ENCODE measurements at places on chromosomes 11 and 22. TPM values are rescaled to one million over a fixed set of nuclear protein-coding genes. Genes with fewer than 3 reads are reported as not detected.

DNA sequence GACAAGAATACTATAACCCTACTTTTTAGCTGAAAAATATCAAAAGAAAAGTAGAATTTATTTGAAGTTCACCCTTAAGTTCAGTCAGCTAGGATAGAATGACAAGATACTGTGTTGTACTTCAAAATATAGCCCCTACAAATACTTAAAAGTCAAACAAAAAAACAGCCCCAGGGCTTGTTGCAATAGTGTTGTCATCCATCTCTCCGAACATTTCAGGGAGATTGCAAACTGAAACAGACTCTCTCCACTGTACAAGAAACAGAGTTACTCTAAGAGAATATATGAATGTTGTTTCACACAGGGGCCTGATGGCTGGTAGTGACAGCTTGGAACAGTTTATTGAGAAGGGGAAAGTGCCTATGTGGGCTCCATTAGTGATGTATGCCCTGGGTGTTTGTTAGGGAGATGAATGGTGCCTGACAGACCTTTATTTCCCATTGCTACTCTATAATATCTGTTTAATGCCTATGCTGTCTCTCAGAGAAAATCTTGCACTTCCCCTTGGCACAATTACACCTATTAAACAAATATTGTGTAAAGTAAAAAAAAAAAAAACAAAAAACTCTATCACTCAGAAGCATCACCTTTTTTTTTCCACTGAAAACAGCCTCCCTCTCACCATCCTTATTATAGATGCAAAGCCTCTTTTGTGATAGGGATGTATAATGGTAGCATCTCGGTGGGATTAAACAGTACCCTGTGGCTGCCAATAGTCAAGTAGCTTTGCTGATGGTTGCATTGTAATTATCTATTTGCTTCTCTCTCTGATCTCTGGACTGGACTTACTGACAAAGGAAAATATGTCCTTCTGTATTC lies 506.3 kb upstream of the LUZP2 start:
- H3K4me3 ChIP-seq = no peak overlapping the region
- H3K27ac ChIP-seq = no peak overlapping the region
- no peaks in the 10 kb centered on the region for H3K27me3 ChIP-seq
- H3K36me3 ChIP-seq = no peaks in the 10 kb centered on the region
- no peak for DNase-seq
- no peaks in the 10 kb centered on the region for H3K4me1 ChIP-seq

GRCh38 chr11:31806186-31806927 lies 4.8 kb downstream of the PAX6 start:
- H3K4me3 ChIP-seq = no peak overlapping the region
- peaks cover 83% of the 10 kb centered on the region for H3K27me3 ChIP-seq
- peaks cover 28% of the 10 kb centered on the region for H3K4me1 ChIP-seq
- no peak overlapping the region for H3K27ac ChIP-seq
- DNase-seq = no peak

- peaks cover 14% of the 10 kb centered on the region for H3K27me3 ChIP-seq
- DNase-seq = no peak
- H3K4me1 ChIP-seq = no peaks in the 10 kb centered on the region
- no peaks in the 10 kb centered on the region for H3K36me3 ChIP-seq
- H3K27ac ChIP-seq = no peak overlapping the region
- H3K4me3 ChIP-seq = no peak overlapping the region
Observed at GRCh38 chr11:59710136-59710847, 3.4 kb downstream of the OR10V1 start.

DNA sequence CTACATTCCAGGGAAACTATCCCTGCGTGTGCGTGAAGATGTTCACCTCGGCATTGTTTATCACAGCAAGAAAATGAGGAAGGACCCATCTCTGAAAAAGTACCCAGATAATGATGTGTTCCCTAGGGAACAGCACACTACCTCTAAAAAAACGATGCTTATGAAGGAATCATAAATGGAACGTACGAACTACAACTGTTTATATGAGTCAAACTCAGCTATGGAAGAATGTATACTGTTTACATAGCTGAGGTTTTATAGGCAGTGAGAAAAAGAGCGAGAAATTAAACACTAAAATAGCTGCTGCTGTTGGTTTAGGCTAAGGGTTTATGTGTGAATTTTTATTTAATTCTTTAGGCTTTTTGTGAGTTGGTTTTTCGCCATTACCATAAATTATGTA lies 48.9 kb downstream of the APOL1 start:
- no peak for DNase-seq
- no peaks in the 10 kb centered on the region for H3K27me3 ChIP-seq
- peak overlapping the region; percentile 60 for H3K27ac ChIP-seq
- H3K4me3 ChIP-seq = no peak overlapping the region
- peaks cover 16% of the 10 kb centered on the region for H3K4me1 ChIP-seq

DNA sequence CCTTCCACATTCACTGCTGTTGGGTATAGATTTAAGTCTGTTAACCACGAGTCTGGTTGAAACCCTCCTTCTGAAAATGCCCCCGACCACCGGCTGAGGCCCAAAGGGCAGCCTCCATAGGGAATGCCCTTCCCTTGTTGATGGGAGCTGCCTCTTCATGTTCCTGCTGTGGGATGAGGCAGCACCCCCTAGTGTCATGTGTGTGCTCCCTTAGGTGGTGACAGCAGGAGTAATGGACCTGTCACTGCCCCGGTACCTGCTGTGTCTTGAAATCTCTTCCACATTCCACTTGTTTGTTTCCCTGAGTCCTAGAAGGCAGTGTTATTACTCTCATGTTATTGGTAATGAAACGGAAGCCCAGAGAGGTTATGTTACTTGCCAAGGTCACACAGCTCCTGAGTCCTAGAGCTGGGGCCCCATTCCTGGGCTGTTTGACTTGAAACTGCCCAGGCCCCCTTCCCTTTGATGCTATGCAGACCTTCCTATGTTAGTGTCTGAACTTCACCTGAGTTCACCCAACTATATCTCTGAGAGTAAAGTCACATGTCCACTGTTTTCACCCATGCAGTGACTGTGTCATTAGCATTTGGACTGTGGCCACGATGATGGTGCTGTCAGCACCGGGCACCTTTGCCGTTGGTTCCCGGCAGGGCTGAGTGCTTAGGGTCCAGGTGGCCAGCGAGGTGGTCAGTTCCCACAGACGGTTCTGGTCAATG lies 234.3 kb downstream of the TBC1D22A start:
- no peak overlapping the region for H3K4me3 ChIP-seq
- H3K4me1 ChIP-seq = peaks cover 16% of the 10 kb centered on the region
- H3K27me3 ChIP-seq = no peaks in the 10 kb centered on the region
- H3K36me3 ChIP-seq = peaks cover 1% of the 10 kb centered on the region

DNA sequence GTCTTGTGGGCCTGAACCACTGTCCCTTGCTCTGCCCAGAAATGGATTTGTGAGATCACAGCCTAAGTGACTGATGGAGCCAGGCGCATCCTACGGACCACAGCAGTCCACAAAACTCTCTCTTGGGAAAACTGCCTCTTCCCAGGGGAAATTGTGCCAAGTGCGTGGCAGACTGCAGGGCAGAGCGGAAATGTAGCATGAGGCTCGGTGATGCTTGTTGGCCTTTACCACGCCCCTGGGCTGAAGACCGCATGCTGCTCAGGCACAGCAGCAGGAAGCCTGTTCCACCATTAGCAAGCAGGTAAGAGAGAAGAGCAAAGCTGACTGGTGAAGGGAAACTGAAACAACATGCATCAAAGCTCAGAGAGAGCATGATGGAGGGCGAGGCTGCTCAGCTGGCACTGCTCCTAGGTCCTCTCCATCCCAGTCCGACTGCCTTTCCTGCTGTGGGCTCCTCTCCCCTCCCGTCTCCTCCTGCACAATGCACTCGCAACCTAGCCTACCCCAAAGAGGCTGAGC lies 26.5 kb upstream of the SCARF2 start:
- peaks cover 63% of the 10 kb centered on the region for H3K4me1 ChIP-seq
- peak; percentile 84 for DNase-seq
- no peaks in the 10 kb centered on the region for H3K27me3 ChIP-seq
- peak overlapping the region; percentile 100 for H3K27ac ChIP-seq
- H3K4me3 ChIP-seq = peak overlapping the region; percentile 59

- H3K27me3 ChIP-seq = no peaks in the 10 kb centered on the region
- H3K4me3 ChIP-seq = no peak overlapping the region
- no peaks in the 10 kb centered on the region for H3K36me3 ChIP-seq
- H3K27ac ChIP-seq = no peak overlapping the region
- DNase-seq = no peak
- H3K4me1 ChIP-seq = no peaks in the 10 kb centered on the region
Observed at GRCh38 chr11:19832086-19832750, 119.6 kb downstream of the NAV2 start.

GRCh38 chr11:104096900-104097299 lies 60.5 kb downstream of the DDI1 start:
- H3K36me3 ChIP-seq = no peaks in the 10 kb centered on the region
- H3K27ac ChIP-seq = no peak overlapping the region
- H3K4me1 ChIP-seq = no peaks in the 10 kb centered on the region
- H3K27me3 ChIP-seq = no peaks in the 10 kb centered on the region

DNA sequence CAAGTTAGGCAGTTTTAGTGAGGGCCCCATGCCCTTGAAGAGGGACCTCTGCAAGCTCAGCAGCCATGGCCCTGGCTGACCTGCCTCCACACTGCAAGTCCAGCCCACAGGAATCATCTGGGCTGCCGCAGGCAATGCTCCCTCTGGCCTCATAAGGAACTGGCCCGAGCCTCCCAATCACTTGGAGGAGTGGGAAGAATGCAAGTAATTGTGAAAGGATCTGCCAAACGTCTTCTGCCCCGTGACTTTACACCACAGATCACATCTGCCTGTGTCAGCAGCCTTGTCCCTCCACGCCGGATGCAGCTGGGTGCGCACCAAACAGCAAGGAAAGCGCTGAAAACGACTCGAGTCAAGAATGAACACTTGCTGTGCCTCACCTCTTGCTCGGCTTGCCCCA lies 23.8 kb downstream of the OPCML start:
- no peak overlapping the region for H3K4me3 ChIP-seq
- H3K27me3 ChIP-seq = no peaks in the 10 kb centered on the region
- H3K36me3 ChIP-seq = no peaks in the 10 kb centered on the region
- DNase-seq = no peak
- no peaks in the 10 kb centered on the region for H3K4me1 ChIP-seq
- H3K27ac ChIP-seq = no peak overlapping the region

DNA sequence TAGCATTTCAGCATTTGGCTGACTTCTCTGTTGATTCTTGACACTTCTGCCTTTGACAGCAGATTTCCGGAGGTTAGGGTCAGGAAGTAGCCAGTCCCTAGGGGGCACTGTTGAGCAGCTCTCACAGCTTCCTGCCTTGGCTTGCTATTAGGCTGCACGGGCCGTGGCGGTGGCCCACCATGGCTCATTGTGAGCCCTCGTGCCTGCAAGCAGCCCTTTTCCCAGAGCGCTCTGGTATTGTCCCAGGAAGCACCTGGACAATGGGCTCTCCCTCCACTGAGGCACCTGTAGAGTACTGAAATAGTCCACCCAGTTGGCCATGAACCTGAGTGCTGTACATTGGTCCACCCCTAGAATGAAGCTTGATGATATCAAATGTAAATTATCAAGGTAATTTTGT lies 100.2 kb upstream of the GAL start:
- DNase-seq = peak; percentile 52
- peaks cover 2% of the 10 kb centered on the region for H3K4me1 ChIP-seq
- H3K4me3 ChIP-seq = no peak overlapping the region
- H3K27ac ChIP-seq = no peak overlapping the region
- no peaks in the 10 kb centered on the region for H3K27me3 ChIP-seq
- H3K36me3 ChIP-seq = peaks cover 41% of the 10 kb centered on the region

GRCh38 chr11:45475173-45475572 lies 189.0 kb upstream of the SYT13 start:
- no peak for DNase-seq
- H3K27ac ChIP-seq = no peak overlapping the region
- no peaks in the 10 kb centered on the region for H3K36me3 ChIP-seq
- peaks cover 7% of the 10 kb centered on the region for H3K27me3 ChIP-seq
- H3K4me1 ChIP-seq = no peaks in the 10 kb centered on the region

DNA sequence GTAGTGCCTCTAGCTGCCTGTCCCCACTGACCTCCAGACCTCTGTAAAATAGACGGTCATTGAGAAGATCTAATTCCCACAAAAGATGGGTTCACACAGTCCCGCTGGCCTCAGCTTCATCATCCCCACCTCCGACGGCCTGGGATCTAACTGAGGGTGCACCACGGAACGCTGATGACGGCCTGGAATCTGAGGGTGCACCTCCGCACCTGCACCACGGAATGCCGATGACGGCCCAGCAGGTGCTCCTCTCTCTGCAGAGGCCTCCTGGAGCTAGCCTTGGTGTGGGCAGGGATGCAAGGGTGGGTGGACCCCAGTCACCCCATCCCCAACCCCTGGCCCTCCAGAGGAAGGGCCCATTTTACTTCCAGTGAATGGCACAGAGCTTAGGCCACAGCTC lies 77.3 kb downstream of the PHF21B start:
- no peak for DNase-seq
- H3K36me3 ChIP-seq = no peaks in the 10 kb centered on the region
- no peaks in the 10 kb centered on the region for H3K4me1 ChIP-seq
- no peaks in the 10 kb centered on the region for H3K27me3 ChIP-seq

GRCh38 chr11:85647078-85647477 lies 689 bp upstream of the TMEM126A start:
- H3K27ac ChIP-seq = peak overlapping the region; percentile 98
- peaks cover 28% of the 10 kb centered on the region for H3K27me3 ChIP-seq
- DNase-seq = no peak
- H3K4me3 ChIP-seq = peak overlapping the region; percentile 99
- H3K4me1 ChIP-seq = peaks cover 36% of the 10 kb centered on the region
- peaks cover 7% of the 10 kb centered on the region for H3K36me3 ChIP-seq

The MN1 gene
- total RNA-seq = 0.10 TPM

The MMP8 gene
- not detected for total RNA-seq
